ENCODE measurements at places on chromosomes 6 and 20.

GRCh38 chr6:32045811-32046449 is 7.7 kb downstream of the CYP21A2 start:
- no peak for DNase-seq

GRCh38 chr6:21208081-21208795 is 385.3 kb upstream of the SOX4 start:
- DNase-seq = no peak

GRCh38 chr20:11162026-11162775 is 488.4 kb upstream of the JAG1 start:
- no peak for DNase-seq

DNA sequence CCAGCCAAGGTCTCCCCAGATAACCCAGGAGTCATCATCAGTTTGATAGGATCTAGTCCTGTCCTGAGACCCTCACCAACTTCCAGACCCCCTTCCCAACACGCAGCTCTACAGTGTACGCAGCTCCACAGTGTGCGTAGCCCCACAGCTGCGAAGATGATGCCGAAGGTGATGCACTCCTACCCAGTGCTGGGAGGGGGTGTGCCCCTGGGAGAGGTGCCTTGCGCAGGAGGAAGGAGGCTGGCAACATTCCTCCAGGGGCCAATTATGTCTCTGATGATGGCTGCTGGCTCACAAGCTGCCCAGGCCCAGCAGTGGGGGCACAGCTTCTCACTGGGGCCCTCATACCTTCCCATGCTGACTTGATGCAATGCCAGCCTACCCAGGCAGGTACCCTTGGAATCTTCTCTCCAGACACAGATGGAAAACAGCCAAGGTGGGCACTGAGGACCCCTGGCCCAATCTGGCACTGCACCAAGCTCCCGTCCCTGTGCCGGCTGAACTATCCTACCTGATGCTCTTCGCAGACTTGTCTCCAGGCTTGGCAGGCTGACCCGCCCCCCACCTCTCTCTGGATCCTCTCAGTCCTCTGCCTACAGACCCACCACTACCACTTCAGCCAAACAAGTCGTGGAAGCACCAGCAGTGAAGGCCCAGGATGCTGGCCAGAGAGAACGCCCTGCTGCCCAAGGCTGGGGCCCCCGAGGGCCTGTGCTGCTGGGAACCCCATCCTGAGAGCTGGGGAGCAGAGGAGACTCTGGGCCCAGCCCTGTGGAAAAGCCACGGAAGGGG is 1.4 kb downstream of the ZNF512B start:
- DNase-seq = no peak

DNA sequence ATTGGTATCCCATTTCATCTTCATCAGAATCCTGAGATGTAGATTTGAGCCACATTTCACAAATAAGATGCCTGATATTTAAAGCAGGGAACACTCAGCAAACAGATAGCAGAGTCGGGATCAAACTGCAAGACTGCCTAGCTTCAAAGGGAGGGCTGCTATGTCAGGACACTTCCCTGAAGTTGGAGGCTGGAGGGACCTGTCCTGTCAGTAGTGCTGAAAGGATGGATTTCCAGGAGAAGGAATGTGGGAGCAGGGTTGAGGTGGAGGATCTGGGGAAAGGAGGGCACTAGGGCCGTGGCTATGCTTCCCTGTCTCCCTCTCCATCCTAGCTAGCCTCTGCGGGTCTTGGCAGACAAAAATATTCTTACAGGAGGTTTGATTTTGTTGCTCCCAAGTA is 32.2 kb downstream of the COX4I2 start:
- no peak for DNase-seq

DNA sequence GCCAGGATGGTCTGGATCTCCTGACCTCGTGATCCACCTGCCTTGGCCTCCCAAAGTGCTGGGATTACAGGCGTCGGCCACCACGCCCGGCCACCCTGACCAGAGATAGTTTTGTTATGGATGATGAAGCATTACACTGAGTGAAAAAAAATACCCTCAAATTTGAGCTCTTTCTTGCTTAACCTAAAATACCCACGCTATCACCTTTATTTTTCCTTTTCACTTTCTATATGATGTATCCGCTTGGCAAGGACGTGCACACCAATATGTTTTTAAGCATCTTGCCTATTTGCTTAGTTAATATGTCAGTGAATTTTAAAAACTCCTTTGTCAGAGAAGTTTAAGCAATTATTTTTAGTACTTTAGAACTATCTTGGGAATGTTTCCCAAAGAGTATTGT is 150.4 kb downstream of the INSM1 start:
- no peak for DNase-seq

DNA sequence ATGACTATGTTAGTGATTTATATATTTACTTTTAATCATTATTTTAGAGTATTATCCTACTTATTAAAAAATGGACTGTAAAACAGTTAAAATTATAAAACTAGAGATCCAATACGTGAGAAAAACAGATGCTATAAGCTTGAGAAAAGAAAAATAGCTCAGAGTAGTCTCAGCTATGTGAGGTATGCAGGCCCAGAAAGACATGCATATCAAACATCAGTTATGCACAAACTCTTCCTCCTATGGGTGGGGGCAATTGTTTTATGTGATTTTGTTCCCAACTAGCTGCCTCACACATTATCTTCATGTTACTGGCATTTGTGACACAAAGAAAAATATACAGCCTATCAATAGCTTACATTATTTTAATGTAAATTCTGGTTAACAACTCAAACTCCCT is 28.8 kb downstream of the RARS2 start:
- DNase-seq = no peak

- DNase-seq = no peak
Observed at GRCh38 chr6:53801022-53801421, 6.2 kb downstream of the LRRC1 start.

GRCh38 chr6:108667993-108668392 is 107.3 kb downstream of the FOXO3 start:
- no peak for DNase-seq

DNA sequence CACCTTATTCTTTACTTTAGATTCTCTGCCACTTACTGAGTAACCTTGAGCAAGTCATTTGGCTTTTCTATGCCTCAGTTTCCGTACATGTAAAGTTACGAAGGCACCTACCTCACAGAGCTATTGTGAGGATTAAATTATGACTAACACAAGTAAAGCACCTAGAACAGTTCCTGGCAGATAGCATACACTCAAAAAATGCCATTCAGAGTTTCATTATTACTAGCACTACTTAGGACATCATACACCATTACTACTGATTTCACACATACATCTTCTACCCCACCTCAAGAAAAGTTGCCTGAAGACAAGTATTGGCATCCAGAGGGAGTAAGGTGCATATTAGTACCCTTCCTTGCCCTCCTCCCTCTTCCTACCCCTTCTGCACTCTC is 107.8 kb downstream of the OGFRL1 start:
- DNase-seq = no peak

DNA sequence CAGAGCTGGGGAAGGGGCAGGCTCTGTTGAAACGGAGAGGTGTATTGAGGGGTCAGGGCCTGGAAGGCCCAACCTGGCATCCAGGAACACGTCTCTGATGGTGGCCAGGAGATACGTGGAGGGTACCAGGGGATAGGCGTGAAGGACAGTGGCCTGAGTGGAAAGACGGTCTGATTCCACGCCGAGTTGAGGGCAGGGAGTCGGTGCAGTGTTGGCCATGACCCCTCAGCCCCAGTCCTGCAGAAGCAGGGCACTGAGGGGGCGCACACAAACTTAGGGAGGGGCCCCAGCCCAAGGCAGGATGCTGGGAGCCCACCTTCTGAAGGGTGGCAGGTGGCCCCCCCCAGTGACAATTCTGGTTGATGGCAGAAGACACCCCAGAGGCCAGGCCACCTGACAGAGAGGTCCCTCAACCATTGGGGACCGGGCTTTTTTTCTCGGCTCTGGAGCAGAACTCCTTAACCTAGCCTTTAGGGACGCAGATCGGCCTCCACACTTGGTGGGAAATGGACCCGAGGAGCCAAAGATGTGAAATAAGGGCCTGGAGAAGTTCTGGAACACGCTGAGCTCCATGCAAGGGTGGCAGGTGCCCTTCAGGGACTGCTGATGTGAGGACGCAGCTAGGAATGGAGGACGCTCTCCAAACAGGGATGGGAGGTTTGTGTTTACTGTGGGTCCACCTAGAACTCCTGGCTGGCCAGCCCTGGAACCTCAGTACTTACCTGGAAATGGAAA is 91.0 kb downstream of the TMEM242 start:
- DNase-seq = no peak

DNA sequence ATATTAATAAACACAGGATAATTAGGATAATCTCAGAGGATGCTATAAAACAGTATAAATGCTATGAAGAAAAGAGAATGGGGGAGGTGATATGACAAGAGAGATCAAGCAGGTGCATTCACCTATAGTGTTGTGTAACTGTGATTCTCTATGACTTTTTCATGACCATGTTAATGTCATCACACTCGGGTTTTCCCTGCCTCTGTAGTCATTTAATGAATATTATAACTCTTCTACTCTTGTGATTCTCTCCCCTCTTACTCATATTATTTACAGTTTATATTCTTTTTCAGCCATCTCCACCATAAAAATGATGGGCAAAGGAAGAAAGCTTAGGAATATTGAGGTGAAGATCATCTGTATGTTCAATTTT is 106.9 kb upstream of the SGK1 start:
- no peak for DNase-seq

- peak; percentile 56 for DNase-seq
Observed at GRCh38 chr6:30814146-30815040, 69.9 kb upstream of the DDR1 start.

DNA sequence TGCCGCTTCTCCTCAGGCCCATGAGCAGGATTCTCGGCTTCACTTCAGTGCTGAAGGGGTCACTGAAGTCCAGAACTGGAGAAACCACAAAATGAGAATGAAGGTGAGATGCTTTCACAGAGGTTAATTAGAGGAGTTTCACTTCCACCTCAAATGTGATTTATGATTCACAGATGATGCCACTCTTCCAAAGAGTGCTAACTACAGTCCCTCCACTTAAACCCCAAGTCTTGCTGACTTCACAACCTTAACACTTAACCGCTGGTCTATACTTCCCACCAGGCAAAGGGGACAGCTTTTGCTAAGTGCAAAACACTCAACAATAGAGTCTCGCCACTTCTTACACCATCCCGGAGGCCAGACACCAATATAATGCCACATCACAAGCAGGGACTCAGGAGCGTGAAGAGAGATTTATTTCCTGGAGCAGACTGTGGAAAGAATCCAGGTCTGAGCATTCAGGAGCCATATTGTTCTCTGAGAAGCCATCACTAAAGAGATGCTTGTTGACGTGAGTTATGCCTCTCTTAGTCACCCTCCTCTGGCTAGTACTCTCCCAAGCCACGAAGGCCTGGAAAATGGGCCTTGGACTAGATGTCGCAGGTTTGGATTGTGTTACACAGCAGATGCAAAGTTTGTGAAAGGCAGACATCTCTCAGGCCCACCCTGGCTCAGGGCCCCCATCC is 24.4 kb downstream of the RRAGD start:
- no peak for DNase-seq

GRCh38 chr6:39865011-39865888 is 69.0 kb downstream of the MOCS1 start:
- peak; percentile 73 for DNase-seq

GRCh38 chr6:15533379-15534026 is 129.3 kb downstream of the DTNBP1 start:
- no peak for DNase-seq

GRCh38 chr6:158758941-158759479 is 60.2 kb downstream of the EZR start:
- no peak for DNase-seq

DNA sequence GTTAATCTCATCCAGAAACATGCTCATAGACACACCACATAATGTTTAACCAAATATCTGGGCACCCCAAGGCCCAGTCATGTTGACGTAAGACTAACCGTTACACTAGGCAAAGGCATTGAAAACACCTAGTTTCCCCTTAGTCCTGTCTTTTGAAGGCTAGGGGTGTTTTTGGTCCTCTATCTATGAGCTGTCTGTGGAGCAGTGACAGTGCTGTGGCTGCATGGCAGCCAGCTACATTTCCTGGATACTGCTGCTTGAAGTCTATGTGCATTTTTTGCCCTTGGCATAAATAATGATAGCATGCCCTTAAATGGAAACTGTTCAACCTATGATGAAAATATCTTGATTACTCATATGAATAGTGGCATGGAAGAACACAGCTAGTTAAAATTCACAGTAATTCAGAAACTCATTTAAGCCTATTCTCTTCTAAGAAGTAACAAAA is 18.6 kb downstream of the FARS2 start:
- peak; percentile 23 for DNase-seq

DNA sequence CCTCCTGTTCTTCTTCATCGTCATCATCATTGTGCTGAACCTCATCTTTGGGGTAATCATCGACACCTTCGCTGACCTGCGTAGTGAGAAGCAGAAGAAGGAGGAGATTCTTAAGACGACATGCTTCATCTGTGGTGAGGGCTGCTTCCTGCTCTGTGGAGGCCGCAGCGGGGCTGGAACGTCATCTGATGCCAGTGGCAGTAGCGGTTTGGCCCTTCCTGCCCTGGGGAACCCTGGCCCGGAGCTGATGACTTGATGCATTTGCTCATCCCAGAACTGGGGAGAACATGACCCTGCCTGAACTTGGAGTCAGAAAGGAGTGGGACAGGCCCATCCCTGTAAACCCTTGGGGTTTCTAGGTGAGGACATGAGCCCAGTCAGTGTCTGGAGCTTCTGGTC is 18.7 kb downstream of the UQCC2 start:
- peak; percentile 56 for DNase-seq

DNA sequence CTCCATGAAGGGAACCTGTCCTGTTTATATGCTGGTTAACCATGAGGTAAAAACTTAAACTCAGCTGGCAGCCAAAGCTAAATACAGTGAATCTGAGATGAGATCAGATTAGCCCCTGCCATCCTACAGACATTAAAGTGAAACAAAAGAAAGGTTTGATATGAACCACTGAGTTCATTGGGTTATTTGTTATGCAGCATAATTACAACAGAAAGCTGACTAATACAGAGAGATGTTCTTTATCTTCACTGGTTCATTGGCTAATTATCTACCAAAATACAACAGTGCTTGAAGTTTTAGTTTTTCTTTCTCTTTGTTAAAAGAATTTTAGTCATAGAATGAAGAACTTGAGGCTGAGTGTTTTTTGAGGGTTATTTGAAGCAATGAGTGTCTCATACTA is 307.6 kb upstream of the FERMT1 start:
- DNase-seq = no peak

- no peak for DNase-seq
Observed at GRCh38 chr6:99608059-99608885, 1.6 kb downstream of the PRDM13 start.

- DNase-seq = no peak
Observed at GRCh38 chr20:44166008-44166407, 21.0 kb downstream of the JPH2 start.

GRCh38 chr6:37392821-37393220 is 39.0 kb downstream of the RNF8 start:
- DNase-seq = no peak

DNA sequence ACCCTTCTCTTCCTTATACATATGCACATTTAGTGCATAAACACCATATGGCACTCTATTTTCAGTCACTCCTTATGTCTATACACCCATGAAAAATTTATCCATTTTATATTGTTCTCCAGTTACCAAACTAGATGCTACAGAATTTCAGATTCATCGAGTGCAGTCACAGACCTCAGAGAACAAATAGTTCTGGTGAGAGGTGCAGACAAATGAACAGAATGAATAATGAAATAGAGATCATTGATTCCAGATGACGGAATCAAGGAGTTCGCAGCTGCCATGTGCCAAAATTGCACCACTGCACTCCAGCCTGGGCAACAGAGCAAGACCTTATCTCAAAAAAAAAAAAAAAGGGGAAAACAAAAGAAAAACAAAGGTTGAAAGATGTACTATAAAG is 214.8 kb upstream of the CEP162 start:
- DNase-seq = no peak

Measured in stimulated activated CD4-positive, alpha-beta T cell treated with anti-CD3 and anti-CD28 coated beads, Interleukin-2, amount 100 ng/mL, for 24 hours (primary cell).